ENCODE measurements at places on chromosomes 6 and 20. TPM values are rescaled to one million over a fixed set of nuclear protein-coding genes. Genes with fewer than 3 reads are reported as not detected.

Gene C6orf89
- 27.4 TPM for total RNA-seq

Gene CLVS2
- total RNA-seq = not detected

GRCh38 chr20:2984956-2985661, 58.3 kb upstream of the GNRH2 start:
- H3K36me3 ChIP-seq = peaks cover 40% of the 10 kb centered on the region

- H3K27ac ChIP-seq = no peak overlapping the region
- no peaks in the 10 kb centered on the region for H3K27me3 ChIP-seq
- H3K4me3 ChIP-seq = no peak overlapping the region
- no peak for DNase-seq
- H3K4me1 ChIP-seq = no peaks in the 10 kb centered on the region
Measured at GRCh38 chr6:1960486-1961142, 284.8 kb downstream of the GMDS start.

- H3K4me1 ChIP-seq = no peaks in the 10 kb centered on the region
- H3K27me3 ChIP-seq = peaks cover 55% of the 10 kb centered on the region
- no peaks in the 10 kb centered on the region for H3K36me3 ChIP-seq
- DNase-seq = no peak
Measured at GRCh38 chr20:2557873-2558580, 21.7 kb downstream of the TMC2 start.

GRCh38 chr6:33216117-33216649, 7.9 kb downstream of the RING1 start:
- H3K27ac ChIP-seq = no peak overlapping the region
- H3K36me3 ChIP-seq = peaks cover 11% of the 10 kb centered on the region
- no peak overlapping the region for H3K4me3 ChIP-seq
- no peak for DNase-seq
- peaks cover 50% of the 10 kb centered on the region for H3K27me3 ChIP-seq
- peaks cover 19% of the 10 kb centered on the region for H3K4me1 ChIP-seq

GRCh38 chr6:5998711-5999687, 7.7 kb downstream of the NRN1 start:
- peaks cover 54% of the 10 kb centered on the region for H3K4me1 ChIP-seq
- H3K36me3 ChIP-seq = peaks cover 29% of the 10 kb centered on the region
- peaks cover 81% of the 10 kb centered on the region for H3K27me3 ChIP-seq
- H3K27ac ChIP-seq = peak overlapping the region; percentile 64

GRCh38 chr6:3231247-3232016, 4.0 kb upstream of the TUBB2B start:
- DNase-seq = no peak
- H3K36me3 ChIP-seq = peaks cover 5% of the 10 kb centered on the region
- H3K4me3 ChIP-seq = peak overlapping the region; percentile 47
- peaks cover 81% of the 10 kb centered on the region for H3K27me3 ChIP-seq

Data from activated CD4-positive, alpha-beta T cell treated with anti-CD3 and anti-CD28 coated beads, Interleukin-2, amount 10 ng/mL, durations not matched to agents 24 days and 14 days (primary cell).